ENCODE measurements at places on chromosomes 12 and 14. TPM values are rescaled to one million over a fixed set of nuclear protein-coding genes. Genes with fewer than 3 reads are reported as not detected.

The CLEC2A gene
- total RNA-seq = not detected

- H3K27ac ChIP-seq = peak overlapping the region; percentile 57
- peaks cover 7% of the 10 kb centered on the region for H3K4me1 ChIP-seq
- no peaks in the 10 kb centered on the region for H3K36me3 ChIP-seq
- no peak overlapping the region for H3K4me3 ChIP-seq
- DNase-seq = peak; percentile 19
These were observed 54.5 kb upstream of the MAX start for GRCh38 chr14:65156568-65157366.

The STAC3 gene
- 1.9 TPM for total RNA-seq

- peaks cover 19% of the 10 kb centered on the region for H3K27me3 ChIP-seq
- no peak for DNase-seq
- no peak overlapping the region for H3K27ac ChIP-seq
- no peaks in the 10 kb centered on the region for H3K4me1 ChIP-seq
- no peaks in the 10 kb centered on the region for H3K36me3 ChIP-seq
These were observed 9.3 kb downstream of the EML1 start for GRCh38 chr14:99802301-99803105.

The ATF7IP gene
- total RNA-seq = 32.2 TPM

DNA sequence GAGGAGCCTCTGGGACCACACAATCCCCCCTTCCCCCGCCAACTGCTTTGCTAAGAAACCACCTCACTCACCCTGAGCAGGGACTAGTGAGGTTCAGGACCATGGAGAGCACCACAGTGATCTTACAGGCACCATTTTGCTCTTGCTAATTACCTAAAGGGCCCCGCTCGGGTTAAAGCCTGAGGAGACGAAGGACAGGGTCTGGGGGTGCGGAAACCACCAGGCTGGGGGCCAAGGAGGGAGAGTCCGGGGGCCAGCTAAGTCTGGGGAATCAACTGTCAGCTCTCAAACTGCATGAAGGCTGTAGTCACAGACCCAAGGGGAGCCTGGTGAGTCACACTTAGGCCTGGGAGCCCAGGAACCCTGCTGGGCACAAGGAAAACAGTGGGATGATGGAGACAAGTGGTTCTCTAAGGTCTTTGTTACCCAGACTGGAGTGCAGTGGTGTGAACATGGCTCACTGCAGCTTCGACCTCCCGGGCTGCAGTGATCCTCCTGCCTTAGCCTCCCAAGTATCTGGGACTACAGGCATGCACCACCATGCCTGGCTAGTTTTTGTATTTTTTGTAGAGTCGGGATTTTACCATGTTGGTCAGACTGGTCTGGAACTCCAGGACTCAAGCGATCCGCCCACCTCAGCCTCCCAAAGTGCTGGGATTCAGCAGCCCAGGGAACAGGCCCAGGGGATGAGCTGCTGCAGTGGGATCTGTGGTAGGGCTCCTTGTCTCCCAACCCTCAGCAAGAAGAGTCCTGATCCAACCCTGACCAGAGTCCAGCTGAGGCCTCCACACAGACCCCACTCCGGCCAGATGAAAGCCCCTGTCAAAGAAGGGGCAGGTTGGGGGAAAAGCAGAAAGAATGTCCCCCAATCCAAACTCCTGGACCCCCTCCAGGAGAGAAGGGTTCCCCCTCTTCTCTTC is 98.8 kb downstream of the CALM1 start:
- H3K4me3 ChIP-seq = no peak overlapping the region
- H3K4me1 ChIP-seq = peaks cover 2% of the 10 kb centered on the region
- peak; percentile 43 for DNase-seq
- no peaks in the 10 kb centered on the region for H3K36me3 ChIP-seq
- H3K27ac ChIP-seq = no peak overlapping the region
- no peaks in the 10 kb centered on the region for H3K27me3 ChIP-seq

GRCh38 chr12:48903363-48903981 is 21.8 kb downstream of the FKBP11 start:
- no peak overlapping the region for H3K27ac ChIP-seq
- no peak for DNase-seq
- H3K4me1 ChIP-seq = peaks cover 8% of the 10 kb centered on the region

GRCh38 chr14:72380456-72380855 is 448.2 kb downstream of the RGS6 start:
- no peaks in the 10 kb centered on the region for H3K4me1 ChIP-seq
- no peak overlapping the region for H3K4me3 ChIP-seq
- no peak overlapping the region for H3K27ac ChIP-seq
- no peak for DNase-seq
- no peaks in the 10 kb centered on the region for H3K27me3 ChIP-seq

GRCh38 chr14:68681256-68682011 is 111.4 kb downstream of the ZFP36L1 start:
- H3K4me1 ChIP-seq = peaks cover 35% of the 10 kb centered on the region
- no peak for DNase-seq
- no peaks in the 10 kb centered on the region for H3K27me3 ChIP-seq
- H3K27ac ChIP-seq = peak overlapping the region; percentile 82

The PPP2R5C gene
- total RNA-seq = 98.4 TPM

DNA sequence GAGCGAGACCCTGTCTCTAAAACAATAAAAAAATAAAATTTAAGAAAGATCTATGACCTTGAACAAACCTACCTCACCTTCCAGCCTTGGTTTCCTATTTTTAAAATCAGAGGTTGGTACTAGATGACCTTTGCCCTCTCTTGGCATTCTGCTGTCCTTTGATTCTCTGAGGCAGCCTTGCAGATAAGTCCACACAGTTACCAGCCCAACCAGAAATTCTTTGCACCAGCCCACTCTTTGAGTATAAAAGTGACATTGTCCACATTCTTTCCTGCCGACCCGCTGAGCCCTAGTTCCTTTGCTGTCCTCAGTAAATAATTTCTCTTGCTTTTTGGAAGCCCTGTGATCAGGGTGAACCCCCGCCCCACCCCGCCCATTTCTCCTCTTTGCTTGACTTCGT is 150.4 kb downstream of the PHETA1 start:
- H3K4me1 ChIP-seq = no peaks in the 10 kb centered on the region
- H3K4me3 ChIP-seq = no peak overlapping the region
- no peak for DNase-seq

The CINP gene
- total RNA-seq = 18.1 TPM

- H3K4me3 ChIP-seq = no peak overlapping the region
- no peaks in the 10 kb centered on the region for H3K27me3 ChIP-seq
- H3K4me1 ChIP-seq = no peaks in the 10 kb centered on the region
- DNase-seq = no peak
- no peak overlapping the region for H3K27ac ChIP-seq
- no peaks in the 10 kb centered on the region for H3K36me3 ChIP-seq
These were observed 85.5 kb downstream of the CAPZA3 start for GRCh38 chr12:18823461-18823860.

DNA sequence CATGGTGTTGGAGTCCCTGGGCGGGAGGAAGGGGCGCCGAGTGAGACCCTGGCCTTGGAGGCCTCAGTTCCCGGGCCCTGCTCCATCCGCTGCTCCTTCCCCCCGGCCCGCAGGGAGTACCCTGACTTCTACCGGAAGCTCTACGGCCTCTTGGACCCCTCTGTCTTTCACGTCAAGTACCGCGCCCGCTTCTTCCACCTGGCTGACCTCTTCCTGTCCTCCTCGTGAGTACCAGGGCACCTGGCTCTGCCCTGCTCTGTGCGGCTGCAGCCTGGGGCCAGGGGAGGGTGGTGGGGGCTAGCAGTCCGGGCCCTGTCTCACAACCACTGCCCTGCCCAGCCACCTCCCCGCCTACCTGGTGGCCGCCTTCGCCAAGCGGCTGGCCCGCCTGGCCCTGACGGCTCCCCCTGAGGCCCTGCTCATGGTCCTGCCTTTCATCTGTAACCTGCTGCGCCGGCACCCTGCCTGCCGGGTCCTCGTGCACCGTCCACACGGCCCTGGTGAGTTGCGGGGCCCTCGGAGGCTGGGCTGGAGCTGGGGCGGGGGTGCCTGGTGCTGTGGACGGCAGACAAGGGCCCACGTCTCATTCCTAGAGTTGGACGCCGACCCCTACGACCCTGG is 7.0 kb downstream of the NOC4L start:
- peak; percentile 6 for DNase-seq
- H3K27me3 ChIP-seq = no peaks in the 10 kb centered on the region
- no peak overlapping the region for H3K27ac ChIP-seq
- no peaks in the 10 kb centered on the region for H3K4me1 ChIP-seq
- no peak overlapping the region for H3K4me3 ChIP-seq

- no peaks in the 10 kb centered on the region for H3K27me3 ChIP-seq
- no peak overlapping the region for H3K27ac ChIP-seq
- H3K4me3 ChIP-seq = no peak overlapping the region
- no peaks in the 10 kb centered on the region for H3K4me1 ChIP-seq
These were observed 96.4 kb downstream of the SLC38A6 start for GRCh38 chr14:61077437-61077836.

- no peak overlapping the region for H3K4me3 ChIP-seq
- DNase-seq = no peak
- H3K4me1 ChIP-seq = no peaks in the 10 kb centered on the region
These were observed 22.8 kb downstream of the C14orf132 start for GRCh38 chr14:96062010-96062409.

GRCh38 chr12:101127521-101128219 is 82.4 kb downstream of the SLC5A8 start:
- H3K27ac ChIP-seq = no peak overlapping the region
- H3K36me3 ChIP-seq = no peaks in the 10 kb centered on the region
- H3K27me3 ChIP-seq = no peaks in the 10 kb centered on the region
- no peaks in the 10 kb centered on the region for H3K4me1 ChIP-seq

DNA sequence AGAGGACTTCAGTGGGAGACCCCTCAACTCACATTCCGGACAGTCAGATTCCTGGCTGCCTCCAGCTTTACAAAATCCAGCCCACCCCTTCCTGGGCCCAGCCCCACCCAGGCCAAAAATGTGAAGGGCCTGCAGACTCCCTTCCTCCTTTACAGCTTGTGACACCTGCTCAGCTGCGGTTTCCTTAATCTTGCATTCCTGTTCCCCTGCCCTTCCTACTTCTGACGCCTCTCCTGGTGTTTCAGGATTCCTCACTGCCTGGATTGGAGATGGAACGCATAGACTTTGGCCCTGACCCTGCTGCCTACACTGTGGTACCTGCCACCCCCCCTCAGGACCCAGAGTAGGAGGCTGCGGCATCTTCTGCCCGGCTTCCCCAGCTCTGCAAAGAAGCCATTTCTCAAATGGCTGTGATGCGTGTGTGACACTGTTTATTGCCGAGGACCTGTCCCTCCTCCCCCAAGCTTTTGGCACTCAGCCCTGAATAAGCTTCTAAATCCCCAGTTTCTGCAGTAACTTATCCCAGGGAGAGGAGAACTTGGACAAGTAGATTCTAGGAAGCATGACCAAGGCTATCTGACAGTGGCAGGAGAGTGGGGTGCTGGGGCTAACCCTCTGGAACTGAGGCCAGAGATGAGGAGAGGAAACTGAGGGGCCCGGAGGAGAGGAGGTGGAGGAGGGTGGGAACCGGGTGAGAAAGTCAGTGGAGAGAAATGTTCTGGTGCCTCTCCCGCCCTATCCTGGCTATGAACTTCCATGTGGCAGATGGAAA is 24.9 kb upstream of the BCDIN3D start:
- H3K27me3 ChIP-seq = no peaks in the 10 kb centered on the region
- H3K36me3 ChIP-seq = no peaks in the 10 kb centered on the region
- H3K4me3 ChIP-seq = no peak overlapping the region
- peaks cover 4% of the 10 kb centered on the region for H3K4me1 ChIP-seq
- DNase-seq = no peak

The PELI2 gene
- total RNA-seq = 13.5 TPM

DNA sequence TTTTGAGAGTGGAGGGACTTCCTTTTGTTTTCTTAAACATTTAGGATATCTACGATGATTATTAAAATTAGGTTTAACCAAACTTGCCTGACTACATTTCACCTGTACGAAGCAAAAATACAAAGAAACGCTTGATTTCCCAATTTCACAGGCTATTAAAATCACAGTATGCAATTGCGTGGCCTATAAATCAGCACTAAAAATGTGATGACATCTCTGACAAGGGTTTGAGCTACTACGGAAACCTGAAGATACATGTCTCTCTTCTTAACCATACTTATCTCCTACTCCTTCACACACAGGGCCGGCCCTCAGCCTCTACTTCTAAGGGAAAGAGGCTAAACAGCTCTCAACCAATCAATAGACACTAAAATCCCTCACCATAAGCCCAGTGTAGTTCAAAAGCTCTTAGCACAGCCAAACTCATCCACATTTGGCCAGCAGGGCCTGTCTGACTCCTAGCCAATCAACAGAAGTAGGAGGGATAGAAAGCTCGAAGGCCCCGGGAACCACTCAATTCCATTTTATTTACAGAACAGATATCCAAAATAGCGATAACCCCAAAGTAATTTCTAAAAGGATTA is 137.3 kb downstream of the FOXN3 start:
- H3K27me3 ChIP-seq = no peaks in the 10 kb centered on the region
- H3K4me3 ChIP-seq = no peak overlapping the region
- H3K4me1 ChIP-seq = no peaks in the 10 kb centered on the region
- no peak overlapping the region for H3K27ac ChIP-seq

DNA sequence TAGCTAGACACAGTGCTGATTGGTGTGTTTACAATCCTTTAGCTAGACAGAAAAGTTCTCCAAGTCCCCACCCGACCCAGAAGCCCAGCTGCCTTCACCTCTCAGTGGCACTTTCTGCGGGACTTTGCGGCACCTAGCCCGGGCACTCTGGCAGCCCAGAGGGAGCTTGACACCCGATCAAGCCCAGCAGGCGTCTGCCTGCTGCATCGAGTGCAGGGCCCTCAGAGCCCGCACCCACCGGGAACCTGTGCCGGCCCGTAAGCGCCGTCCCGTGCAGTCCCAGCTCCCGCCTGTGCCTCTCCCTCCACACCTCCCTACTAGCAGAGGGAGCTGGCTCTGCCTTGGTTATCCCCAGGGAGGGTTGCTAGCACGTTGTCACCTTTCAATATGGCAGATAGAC is 631.0 kb upstream of the STXBP6 start:
- no peaks in the 10 kb centered on the region for H3K36me3 ChIP-seq
- H3K4me1 ChIP-seq = no peaks in the 10 kb centered on the region
- no peak overlapping the region for H3K27ac ChIP-seq
- DNase-seq = no peak
- no peak overlapping the region for H3K4me3 ChIP-seq
- no peaks in the 10 kb centered on the region for H3K27me3 ChIP-seq

DNA sequence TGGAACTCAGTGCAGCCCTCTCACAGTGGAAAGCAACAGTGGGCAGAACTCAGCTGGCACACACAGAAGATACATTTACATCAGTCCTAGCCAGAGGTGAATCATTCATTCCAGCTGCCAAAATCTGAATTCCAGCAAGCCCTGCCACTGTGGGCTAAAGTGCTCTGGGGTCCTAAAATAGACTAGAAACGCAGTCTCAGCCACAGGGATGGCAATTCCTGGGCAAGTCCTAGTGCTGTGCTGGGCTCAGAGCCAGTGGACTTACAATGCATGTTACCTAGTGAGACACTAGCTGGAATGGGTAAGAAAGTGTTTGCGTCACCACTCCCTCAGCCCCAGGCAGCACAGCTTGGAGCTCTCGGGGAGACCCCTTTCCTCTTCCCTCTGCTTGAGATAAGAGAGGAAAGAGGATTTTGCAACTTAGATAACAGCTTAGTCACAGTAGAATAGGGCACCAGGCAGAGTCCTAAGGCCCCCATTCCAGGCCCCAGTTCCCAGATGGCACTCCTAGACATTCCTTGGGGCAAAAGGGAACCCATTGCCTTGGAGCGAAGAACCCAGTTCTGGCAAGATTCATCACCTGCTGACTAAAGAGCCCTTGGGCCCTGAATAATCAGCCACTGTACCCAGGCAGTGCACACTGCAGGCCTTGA is 592.9 kb downstream of the FSCB start:
- H3K27me3 ChIP-seq = no peaks in the 10 kb centered on the region
- no peak for DNase-seq
- no peaks in the 10 kb centered on the region for H3K36me3 ChIP-seq
- H3K27ac ChIP-seq = no peak overlapping the region
- H3K4me3 ChIP-seq = no peak overlapping the region
